T-helper 22 cell (primary cell): ENCODE measurements at places on chromosomes 13 and 19.
A peak's percentile ranks its signal among the peaks of the same experiment; 100 is the strongest.

GRCh38 chr19:50511069-50511822, at the start of gene JOSD2:
Gene JOSD2 (minus strand): TSS chr19:50511191. CDS start chr19:50510431, 760 bp downstream.
- peak; percentile 97 for DNase-seq

GRCh38 chr19:35076657-35077056, 35.1 kb downstream of the HPN start:
- no peak for DNase-seq

DNA sequence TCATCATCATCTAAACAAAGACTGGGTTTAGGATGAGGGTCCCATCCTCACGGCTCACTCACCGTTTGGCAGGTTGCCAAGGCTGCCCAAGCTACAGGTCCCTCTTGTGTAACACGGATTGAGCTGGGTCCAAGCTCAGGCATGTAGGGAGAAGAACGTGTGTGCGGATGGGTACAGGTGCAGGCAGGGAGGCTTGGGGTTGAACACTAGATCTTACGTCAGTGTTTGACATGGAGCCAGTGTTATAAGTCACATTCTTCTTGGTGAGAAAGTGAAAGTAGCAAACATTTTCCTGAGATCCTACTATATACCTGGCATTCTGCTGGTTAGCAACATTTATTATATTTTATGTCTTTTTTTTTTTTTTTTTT, 136.8 kb upstream of the RNF113B start:
- DNase-seq = no peak

DNA sequence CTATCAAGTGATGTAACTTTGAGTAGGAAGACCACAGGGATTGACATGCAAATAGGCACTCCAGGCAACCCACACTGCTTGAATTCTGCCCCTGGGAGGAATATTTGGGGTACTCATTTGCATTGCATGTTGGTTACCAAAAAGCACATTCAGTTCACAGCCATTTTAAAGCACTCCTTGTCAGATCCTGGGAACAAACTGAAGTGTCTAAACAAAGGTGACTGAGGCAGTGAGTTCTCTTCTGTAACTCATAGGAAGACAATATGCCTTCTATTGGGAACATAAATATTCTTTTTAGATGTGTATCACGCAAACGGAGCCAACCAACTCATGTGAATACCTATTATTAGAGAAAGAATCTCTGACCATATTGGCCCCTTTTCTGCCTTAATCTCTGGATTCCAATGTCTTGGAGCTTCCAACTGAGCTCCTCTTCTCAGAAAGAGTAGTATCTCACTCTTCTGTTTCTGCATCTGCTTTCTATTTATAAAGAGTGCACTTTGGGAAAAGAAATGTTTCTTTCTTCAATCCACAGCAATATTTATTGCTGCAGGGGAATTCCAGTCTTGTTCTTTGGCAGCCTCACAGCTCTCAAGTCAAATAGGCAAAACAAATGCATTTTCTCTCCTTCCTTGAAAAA, 125.7 kb upstream of the NBEA start:
- no peak for DNase-seq

DNA sequence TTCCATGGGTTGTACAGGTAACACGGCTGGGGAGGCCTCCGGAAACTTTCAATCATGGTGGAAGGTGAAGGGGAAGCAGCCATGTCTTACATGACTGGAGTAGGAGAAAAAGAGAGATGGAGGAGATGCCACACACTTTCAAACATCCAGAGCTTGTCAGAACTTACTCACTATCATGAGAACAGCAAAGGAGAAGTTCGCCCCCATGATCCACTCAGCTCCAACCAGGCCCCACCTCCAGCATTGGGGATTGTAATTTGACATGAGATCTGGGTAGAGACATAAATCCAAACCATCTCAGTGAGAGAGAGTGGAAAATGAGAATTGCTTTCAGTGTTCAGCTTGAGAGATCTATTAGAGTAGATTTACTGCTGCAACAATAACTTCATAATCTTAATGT, 210.9 kb downstream of the NDFIP2 start:
- no peak for DNase-seq

- no peak for DNase-seq
Measured at GRCh38 chr19:16637535-16637934, 9.5 kb upstream of the MED26 start.

DNA sequence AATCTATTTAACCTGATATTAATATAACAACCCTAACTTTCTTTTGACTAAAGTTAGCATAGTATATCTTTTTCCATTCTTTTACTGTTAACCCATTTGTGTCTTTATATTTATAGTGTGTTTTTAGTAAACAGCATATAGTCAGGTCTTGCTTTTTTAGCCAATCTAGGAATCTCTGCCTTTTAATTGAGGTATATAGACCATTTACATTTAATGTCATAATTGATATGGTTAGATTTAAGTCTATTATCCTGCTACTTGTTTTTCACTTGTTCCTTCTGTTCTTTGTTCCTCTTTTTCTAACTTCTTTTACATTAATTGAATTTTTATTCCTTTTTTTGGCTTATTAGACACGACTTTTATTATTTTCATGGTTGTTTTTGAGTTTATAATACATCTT, 174.4 kb downstream of the KCTD15 start:
- DNase-seq = no peak
